ENCODE measurements at places on chromosomes 13 and 19.

- no peak for DNase-seq
Observed at GRCh38 chr19:48618278-48618915, 581 bp downstream of the RPL18 start.

DNA sequence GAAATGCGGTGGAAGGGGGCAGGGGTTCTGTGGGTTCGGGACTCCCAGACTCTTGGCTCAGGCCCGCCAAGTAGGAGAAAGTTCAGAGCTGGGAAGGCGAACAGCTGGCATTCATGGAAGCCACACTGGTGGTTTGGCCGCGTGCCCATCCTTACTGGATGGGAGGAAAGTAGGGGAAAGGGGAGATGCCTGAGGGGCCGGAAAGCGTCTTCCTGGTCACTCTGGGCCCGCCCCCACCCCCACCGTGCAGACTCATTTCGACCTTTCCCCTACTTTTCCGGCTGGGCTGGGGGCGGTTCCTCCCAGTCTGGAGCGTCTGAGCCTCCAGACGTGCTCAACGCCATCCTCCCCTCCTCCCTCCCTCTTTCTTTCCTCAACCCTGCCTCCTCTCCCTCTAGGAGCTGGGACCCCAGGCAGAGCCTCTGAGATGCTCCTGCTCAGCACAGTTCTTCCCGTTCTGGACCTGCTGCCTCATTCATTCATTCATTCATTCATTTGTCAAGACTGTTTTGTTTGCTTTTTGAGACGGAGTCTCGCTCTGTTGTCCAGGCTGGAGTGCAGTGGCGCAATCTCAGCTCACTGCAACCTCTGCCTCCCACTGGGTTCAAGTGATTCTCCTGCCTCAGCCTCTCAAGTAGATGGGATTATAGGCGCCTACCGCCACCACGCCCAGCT is 3.5 kb downstream of the ANGPTL4 start:
- peak; percentile 31 for DNase-seq

GRCh38 chr13:112636401-112636975 is 48.5 kb upstream of the TUBGCP3 start:
- no peak for DNase-seq

- no peak for DNase-seq
Observed at GRCh38 chr13:73842626-73843025, 291.6 kb downstream of the KLF12 start.

DNA sequence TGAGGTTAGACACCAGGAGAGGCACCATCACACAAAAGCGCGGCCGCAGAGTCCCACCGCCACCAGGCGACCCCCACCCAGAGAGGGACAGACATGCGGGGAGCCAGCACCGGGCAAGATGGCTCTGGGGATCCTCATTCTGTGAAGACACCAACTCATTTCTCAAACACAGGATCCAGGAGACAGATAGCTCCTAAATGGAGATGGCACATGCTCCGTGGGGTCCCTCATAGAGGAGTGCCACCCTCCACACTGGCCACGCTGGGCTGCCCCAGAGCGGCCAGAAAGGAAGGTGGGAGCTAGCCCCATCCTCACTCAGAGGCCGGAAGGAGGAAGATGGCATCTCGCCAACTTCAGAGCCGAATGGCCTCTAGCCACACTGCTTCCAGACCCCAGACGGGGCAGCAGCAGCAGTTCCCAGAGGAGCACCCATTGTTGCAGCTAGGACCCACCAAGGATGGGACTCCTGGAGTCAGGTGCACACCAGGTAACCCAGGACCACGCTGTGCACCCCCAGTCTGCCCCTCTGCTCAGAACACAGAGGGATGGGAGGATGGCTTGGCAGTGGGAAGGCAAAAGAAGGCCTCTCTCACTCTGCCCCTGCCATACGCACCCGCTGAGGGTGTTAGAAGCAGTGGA is 78.6 kb downstream of the ZIC5 start:
- DNase-seq, result no peak

GRCh38 chr13:27354379-27354778 is 70.0 kb upstream of the GTF3A start:
- no peak for DNase-seq

- DNase-seq, result no peak
Observed at GRCh38 chr19:51107406-51108065, 673 bp downstream of the CTU1 start.

DNA sequence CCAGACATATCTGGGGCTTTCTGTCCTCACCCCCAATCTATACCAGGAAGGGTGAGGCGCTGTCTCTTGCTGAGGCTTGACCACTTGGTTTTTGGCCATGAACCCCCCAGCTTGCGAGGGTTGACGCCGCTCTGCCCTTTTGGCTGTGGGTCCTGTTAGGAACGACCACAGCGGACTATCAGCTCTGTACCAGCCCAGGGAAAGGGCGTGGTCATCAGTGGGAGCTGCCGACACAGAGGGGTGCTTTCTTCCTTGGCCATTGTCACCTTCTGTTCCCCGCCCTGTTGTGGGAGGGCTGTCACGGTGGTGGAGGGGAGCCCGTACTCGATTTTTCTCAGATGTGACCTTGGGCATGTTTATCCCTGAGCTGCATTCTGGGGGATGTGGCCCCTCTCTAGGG is 5.7 kb downstream of the DCAF15 start:
- DNase-seq, result no peak

DNA sequence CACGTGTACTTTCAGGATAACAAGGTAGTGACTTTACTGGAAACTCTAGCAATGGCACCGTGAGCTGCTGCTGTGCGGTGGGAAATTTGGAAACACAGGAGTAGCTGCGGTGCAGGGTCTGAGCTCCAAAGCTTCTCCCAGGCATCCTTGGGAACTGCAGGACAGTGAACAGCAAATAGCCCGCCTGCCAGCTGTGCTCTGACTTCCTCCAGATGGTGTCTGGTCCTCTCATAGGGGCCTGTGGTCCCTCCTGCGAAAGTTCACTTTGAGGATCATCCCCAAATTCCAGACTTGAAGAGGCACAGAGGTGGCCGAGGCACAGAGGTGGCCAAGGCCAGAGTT is 287.3 kb upstream of the MAB21L1 start:
- DNase-seq, result no peak

Data from NCI-H2107 (cell line).